ENCODE measurements at places on chromosomes 3 and 15. TPM values are rescaled to one million over a fixed set of nuclear protein-coding genes. Genes with fewer than 3 reads are reported as not detected.

GRCh38 chr3:30890907-30891306, 3.6 kb downstream of the GADL1 start:
- DNase-seq = no peak

DNA sequence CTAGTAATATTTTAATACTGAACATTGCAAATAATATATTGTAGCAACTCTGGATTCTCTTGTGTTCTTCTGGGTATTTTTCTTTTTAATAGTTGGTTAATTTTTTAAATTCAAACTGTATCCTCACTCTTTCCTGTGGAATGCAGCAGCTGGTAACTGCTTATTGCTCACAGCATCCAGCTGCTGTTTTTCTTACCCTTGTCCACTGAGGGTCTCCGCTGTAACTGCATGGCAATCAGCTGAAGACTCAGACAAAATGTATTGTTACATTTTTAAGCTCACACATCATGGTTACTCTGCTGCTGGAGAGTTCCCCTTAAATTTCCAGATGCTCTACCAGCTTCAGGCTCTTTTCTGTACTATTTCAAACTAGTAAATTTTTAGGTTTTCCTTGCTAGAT, 227.6 kb downstream of the MBNL1 start:
- no peak for DNase-seq

DNA sequence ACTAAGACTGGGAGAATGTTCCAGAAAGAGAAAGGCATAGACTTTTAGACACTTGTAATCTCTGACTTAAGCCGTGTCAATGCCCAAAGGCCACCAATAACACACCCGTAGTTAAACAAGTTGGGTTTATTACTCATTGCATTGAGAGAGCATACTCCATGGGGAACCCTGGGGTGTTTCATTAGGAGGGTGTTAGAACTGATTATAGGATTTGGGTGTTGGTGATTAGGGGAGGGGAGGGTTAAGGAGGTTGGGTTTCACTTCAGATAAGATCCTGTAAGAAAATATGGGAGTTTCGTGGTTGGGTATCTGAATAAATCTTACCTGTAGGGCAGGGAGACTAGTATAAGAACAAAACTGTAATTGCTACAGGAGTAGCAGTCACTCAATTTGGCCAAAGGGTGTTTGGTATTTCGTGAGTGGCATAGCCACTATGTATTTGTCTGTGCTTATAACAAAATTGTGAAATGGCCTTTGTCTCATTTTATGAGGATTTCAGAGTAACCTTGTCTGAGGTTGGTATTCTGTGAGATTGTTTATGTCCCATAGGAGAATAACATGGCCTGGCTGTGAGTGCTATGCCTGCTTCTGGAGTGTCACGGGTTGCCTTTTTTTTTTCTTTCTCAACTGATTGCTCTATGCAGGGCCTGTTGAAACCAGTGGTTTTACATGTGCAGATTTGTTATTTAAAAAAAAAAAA, 2.9 kb downstream of the HACD3 start:
- DNase-seq = peak; percentile 9

DNA sequence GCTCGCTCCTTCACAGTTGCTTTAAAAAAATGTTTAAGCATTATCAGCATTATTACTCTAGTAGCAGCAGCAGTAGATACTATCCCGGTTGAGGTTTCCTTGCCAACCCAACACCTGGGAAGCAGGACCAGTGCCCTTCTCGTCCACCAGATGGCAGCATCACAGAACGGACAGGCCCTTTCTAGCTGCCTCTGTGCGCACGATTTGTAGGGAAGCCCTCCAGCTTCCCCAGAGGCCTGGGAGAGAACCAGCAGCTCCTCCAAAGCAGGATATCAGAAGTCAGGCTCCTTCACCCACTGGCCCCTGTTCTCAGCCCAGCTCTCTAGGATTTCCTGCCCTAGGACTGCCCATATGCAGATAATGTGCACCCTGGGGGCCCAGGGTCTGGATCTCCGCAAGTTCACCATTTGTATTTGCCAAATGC, 16.8 kb upstream of the ESYT3 start:
- peak; percentile 80 for DNase-seq

MYH15 gene
- 0.20 TPM for total RNA-seq

NSMCE3 gene
- total RNA-seq = 9.3 TPM

- DNase-seq = peak; percentile 75
Measured at GRCh38 chr15:55267401-55268175, 22.0 kb downstream of the RAB27A start.

- DNase-seq = no peak
Measured at GRCh38 chr3:179091113-179091512, 19.5 kb upstream of the ZMAT3 start.

PRSS50 gene
- total RNA-seq = not detected

CIB2 gene
- 6.2 TPM for total RNA-seq

- DNase-seq = no peak
Measured at GRCh38 chr3:126445506-126445905, 30.2 kb downstream of the ZXDC start.

GRCh38 chr3:63613561-63613960, 38.9 kb upstream of the SNTN start:
- no peak for DNase-seq

- DNase-seq = no peak
Measured at GRCh38 chr3:123044981-123045763, 17.6 kb upstream of the SEMA5B start.

GRCh38 chr3:16468002-16468335, 45.5 kb downstream of the RFTN1 start:
- DNase-seq = no peak

DNA sequence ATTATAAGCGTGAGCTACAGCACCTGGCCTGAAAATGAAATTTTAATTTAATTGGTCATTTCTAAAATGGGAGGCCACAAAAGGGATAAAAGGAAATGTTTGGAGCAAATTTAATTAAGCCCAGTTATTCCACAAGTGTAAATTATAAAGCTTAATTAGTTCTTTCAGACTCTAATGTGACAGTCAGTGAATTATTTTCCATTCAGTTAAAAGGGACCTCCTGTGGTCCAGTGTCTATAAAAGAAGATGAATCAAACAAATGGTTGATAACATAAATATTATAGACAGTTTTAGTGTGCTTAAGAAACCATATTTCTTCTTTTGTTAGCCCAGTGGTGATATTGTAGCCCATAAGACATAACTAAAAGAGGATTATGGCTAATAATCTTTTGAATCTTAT, 66.4 kb downstream of the CNOT10 start:
- DNase-seq = no peak

DNA sequence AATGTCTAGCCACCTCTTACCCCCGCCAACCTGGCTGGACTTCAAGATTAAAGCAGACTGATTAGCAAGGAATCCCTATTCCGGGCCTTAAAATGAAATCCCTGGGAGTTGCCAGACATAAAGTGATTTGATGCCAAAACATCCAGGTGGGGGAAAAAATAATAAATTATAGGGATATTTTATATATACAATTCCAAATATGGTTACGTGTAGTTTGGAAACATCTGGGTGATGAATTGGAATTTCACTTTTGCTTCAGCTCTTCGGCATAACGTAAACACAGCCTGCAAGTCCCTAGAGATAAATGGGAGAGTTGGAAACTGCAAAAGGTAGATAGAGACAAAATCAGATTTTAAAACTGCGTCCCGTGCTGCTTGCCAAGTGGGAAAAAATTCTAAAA, 545.5 kb upstream of the MDFIC2 start:
- no peak for DNase-seq

NAALADL2 gene
- 0.78 TPM for total RNA-seq

DNA sequence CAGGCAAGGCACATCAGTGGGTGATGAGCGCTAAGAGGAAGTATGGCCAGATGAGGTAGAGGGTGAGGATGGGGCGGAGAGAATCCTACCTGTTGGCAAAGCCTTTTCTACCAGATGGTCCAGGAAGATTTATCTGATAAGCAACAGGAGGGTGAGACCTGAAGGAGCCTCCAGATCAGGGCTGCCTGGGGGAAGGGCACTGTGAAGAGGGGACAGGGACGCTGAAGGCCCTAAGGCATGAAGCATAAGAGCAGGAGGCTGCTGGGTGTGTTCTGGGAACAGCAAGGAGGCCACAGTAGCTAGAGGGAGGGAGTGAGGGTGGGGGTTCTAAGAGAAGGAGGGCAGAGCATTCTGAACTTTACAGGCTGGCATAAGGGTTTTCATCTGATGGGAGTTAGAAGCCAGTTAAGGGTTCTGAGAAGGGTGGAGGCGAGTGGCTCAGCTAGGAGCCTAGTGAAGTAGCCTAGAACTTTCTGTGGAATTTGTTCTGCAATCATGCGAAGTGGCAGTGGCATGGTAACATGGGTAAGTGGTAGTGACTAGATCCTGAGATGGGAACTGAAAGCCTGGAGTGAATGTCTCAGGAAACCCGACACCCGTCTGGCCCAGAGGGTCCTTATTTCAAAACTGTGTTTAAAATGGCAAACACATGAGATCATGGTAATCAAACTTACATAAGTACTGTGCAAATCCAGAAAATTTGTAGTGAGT, 29.9 kb downstream of the CGNL1 start:
- no peak for DNase-seq

DNA sequence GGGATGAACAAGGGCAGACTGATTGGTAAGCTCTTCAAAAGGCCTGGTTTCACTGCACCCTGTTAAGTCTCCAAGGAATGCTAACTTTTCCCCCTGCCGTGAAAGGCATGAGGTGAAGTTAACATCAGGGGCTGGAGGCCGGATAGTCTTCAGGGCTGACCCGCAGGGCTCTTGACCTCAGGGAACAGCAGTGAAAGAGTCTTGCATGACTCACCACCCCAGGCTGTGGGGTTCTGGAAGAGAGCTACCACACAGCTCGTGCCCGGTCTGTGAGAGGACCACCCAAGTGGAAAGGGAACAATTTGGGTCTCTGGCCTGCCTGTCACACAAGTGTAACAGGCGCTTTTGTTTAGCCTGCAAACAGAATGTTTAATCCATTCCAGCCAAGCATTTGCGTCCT, 504.9 kb downstream of the EDEM1 start:
- no peak for DNase-seq

- no peak for DNase-seq
Measured at GRCh38 chr15:101372960-101373525, 78.0 kb upstream of the SNRPA1 start.

GRCh38 chr3:154241496-154241895, 82.8 kb downstream of the DHX36 start:
- DNase-seq = no peak

DNA sequence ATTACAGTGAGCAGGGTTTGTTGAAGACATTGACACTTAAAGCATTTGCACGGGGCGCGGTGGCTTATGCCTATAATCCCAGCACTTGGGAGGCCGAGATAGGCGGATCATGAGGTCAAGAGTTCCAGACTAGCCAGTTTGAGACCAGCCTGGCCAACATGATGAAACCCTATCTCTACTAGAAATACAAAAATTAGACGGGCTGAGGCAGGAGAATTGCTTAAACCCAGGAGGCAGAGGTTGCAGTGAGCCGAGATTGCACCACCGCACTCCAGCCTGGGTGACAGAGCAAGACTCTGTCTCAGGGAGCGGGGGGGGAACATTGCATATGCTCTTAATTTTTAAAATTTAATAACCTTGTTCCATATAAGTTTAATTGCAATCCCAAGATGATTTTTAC, 11.9 kb downstream of the STT3B start:
- DNase-seq = no peak

C3orf70 gene
- 8.2 TPM for total RNA-seq

DNA sequence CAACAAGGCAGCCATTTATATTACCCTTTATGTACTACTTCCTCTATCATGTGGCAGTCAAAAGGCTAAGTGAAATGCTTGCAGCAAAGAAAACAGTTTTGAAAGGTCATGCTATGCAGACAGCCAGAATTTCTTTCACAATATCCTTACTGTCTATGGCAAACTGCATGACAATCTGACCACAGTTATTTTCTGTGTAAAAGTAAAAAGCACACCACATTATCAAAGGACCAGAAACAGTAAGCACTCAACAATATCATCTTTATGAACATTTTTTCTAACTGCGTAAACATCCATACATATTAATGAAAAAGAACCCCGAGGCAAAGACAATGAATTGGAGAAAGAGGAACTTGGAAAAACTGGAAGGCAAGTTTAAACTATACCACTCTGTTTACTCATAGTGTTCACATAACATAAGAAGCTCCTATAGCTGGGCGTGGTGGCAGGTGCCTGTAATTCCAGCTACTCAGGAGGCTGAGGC, 47.9 kb downstream of the PIK3CB start:
- DNase-seq = peak; percentile 76

DNA sequence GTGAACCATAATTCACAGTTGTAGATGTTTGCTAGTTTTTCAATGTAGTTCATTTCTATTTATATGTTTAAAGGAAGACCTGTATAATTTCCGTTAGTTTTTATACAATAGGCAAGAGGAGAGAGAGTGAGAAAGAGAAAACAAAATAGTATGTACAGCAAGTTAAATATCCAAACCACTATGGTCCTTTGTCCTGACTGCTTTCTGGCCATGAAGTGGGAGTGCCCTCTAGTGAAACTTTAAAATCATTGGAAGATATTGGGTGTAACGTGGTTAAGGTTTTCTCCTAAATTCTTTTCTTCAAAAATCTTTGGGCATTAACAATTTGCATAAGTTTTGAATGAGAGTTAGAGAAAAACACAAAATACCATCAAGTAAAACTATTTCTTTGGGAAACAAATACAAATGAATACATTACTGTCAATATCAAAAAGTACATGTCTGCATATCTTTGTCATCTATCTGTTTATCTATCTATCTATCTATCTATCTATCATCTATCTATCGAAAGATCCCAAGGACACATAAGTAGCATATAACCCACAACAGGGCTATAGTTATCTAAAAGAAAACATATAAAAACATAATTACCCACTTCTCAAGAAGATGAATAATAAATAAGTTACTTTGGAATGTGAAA, 534.6 kb upstream of the ATP11B start:
- peak; percentile 9 for DNase-seq

DNA sequence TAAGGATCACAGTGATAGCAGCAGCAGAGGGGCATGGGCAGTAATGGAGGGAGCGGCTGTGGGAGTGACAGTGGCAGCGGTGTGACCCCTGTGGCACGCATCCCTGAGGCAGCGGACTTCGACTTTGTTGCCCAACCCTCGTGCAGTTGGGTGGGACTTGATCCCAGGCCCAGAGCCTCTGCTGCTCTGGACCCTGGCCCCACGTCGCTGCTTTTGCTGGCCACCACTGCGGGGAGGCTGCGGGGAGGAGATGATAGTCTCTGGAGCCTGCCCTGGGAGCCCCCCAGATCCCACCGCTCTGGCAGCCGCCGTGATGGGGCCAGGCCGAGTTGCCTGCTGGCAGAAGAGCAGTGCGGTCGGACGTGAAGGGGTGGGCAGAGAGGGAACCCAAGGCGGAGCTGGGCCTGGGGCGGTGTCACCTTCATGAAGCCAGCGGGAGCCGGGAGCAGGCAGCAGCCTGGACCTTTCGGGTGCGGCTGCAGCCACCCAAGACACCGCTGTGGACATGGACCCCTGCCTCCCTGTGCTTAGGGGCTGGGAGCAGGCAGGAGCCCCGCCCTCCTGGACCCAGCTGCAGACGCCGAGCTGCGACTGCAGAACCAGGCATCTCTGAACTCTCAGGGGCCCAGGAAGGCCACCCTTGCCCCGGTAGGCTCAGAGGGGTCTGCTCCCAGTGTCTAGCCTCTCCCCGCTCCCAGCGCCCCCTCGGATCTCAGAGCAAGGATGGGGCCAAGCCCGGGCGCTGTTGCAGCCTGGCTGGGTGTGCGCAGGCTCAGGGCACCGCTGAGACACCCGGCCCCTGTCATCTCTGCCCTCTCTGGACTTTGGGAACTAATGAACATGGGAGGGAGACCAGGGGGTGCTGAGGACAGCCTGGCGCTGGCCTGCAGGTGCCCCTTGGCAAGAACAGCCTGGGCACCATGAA, 38.3 kb downstream of the COMMD2 start:
- DNase-seq = no peak

- DNase-seq = no peak
Measured at GRCh38 chr3:171018156-171018935, 8.2 kb downstream of the SLC2A2 start.

- no peak for DNase-seq
Measured at GRCh38 chr15:26197060-26197459, 333.9 kb upstream of the ATP10A start.
